ENCODE measurements at places on chromosomes 7 and 10.

- DNase-seq = peak; percentile 10
These were observed 347.7 kb downstream of the GLRX3 start for GRCh38 chr10:130483691-130484467.

- no peak for DNase-seq
These were observed 74.1 kb downstream of the ZMYND11 start for GRCh38 chr10:209357-209756.

GRCh38 chr10:6516281-6516928 is 63.7 kb downstream of the PRKCQ start:
- DNase-seq = no peak

GRCh38 chr7:149023662-149024061 is 4.6 kb downstream of the PDIA4 start:
- no peak for DNase-seq

- no peak for DNase-seq
These were observed 18.1 kb downstream of the RAPGEF5 start for GRCh38 chr7:22338877-22339276.

DNA sequence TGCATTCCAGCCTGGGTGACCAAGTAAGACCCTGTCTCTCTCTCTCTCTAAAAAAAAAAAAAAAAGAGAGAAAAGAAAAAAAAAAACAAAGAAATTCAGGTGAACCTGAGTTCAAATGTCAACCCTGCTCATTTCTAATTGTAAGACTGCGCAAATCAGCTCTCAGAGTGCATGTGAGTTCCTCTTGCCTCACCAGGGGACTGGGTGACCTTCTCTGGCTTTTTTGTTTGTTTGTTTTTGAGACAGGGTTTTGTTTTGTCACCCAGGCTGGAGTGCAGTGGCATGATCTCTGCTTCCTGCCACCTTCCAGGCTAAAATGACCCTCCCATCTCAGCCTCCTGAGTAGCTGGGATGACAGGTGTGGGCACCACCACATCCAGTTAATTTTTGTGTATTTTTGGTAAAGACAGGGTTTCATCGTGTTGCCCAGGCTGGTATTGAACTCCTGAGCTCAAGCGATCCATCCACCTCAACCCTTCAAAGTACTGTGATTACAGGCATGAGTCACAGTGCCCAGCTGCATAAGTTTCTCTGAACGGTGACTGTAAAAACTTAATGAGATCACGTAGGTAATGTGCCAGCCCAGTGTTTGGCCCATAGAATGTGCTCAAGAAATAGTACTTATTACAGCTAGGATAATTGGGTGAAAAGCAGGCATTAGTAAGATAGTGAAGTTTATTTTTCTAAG is 45.3 kb upstream of the BAMBI start:
- DNase-seq = no peak

GRCh38 chr7:138116141-138116540 is 39.9 kb downstream of the AKR1D1 start:
- no peak for DNase-seq

DNA sequence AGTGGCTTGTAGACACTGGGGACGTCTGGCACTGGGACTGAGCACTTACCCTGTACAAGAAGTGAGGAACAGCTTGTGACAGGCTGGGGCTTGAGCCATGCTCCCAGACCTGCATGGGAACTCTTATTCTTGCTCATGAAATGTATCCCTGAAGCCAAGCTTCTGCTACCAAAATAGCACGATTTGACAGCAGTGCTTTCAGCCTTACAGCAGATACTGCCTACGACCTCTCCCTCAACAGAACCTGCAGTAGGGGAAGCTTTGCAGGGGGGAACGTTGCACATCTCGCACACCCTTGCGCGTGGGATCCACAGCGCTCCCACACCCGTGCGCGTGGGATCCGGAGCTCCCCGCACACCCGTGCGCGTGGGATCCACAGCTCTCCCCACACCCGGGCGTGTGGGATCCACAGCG is 88.0 kb downstream of the CREM start:
- no peak for DNase-seq

GRCh38 chr10:29067161-29067560 is 221.7 kb upstream of the LYZL1 start:
- DNase-seq = no peak

- DNase-seq = no peak
These were observed 7.5 kb upstream of the EBF3 start for GRCh38 chr10:129971381-129972144.

- no peak for DNase-seq
These were observed 315.3 kb downstream of the FGFR2 start for GRCh38 chr10:121282797-121283515.

DNA sequence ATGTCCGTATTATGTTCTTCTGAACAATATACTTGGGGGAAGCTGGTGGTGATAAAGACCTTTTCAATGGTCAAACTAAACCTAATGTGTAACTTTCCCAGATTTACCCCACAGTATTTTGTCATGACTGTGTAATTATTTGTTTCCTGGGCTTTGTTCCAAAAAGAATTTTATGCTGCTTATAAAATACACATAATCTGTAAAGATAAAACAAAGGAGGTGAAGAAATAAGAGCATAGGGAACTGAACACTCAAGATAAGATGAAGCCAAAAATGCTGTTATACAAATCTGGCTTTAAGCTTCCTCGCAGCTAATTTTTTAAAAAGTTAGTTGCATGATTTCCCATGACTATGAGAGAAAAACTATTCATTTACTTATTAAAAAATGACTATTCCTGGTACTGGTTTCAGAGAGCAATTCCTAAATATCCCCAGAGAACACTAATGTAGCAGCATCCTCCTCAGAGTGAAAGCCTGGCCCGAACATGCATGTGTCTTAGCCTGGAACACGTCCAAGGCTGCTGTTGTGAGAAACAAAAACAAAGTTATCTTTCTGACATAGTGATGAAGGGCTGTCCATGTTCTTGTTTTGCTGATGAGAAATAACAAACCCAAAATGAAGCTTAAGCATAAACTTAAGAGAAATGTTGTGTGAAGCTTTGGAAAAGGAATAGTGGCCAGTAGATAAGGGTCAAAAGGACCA is 33.9 kb downstream of the MALSU1 start:
- no peak for DNase-seq

GRCh38 chr10:8416192-8416701 is 361.8 kb downstream of the GATA3 start:
- DNase-seq = peak; percentile 24

DNA sequence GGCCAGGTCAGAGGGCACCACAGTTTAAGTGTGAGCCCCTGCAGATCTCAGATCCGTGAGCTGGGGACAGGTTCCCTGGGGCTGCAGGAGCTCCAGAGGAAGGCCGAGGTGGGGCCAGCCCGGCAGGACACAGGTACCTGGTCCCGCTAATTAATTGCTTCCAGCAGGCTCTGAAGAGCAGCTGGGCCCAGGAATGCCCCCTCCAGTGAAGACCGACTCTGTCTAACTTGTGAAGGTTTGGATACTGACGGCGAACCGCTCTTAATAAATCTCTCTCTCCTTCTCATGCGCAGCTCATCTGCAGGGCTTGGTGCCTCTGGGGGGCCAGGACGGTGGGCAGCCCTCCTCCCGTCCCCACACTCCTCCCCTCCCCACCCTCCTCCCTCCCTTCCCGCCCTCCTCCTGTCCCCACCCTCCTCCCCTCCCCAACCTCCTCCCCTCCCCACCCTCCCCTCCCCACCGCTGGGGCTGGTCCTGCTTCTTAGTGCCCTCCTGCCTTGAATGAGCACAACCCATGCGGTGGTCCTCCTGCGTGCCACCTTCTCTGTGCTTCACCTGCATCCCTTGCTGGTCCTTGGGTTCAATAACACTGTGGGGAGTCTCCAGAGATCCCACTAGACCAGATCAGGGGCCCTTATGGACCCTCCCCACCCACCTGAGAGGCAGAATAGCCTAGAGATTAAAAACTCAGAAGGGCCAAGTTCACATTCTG is 38.3 kb downstream of the PDGFA start:
- DNase-seq = no peak

DNA sequence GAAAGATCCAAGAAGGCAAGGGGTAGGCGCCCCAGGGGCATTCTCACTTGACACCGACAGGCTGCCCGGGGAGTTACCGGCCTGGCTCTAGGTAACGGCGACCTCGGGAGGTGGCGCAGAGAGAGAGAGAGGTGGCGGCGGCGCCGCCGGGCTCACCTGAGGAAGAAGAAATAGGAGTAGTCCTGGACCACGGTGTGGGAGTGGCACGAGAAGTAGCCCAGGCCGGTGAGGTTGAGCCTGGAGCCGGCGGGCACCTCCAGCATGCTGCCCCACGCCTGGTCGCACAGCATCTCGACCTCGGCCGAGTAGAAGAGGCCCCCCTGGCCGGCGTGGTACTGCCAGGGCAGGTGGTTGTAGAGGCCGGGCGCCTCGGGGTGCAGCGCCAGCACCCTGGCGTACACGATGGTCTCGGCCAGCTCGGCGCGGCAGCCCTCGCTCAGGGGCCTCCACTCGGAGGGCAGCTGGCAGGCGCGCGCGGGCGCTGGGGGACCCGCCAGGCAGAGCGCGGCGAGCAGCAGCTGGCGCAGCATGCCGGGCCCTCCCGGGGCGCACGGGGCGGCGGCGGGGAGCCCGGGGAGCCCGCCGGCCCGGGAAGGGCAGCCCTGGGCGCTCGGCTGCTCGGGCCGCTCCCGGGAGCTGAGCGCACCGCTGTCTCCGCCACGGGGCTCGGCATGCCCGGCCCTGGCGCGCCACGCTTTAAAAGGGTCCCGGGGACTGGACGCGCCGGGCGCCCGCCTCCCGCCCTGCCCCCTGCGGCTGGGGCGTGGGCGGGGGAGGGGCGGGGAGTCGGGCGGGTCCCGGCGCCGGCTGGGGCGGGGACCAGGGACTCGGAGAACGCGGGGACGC is at the start of gene CCDC3:
CCDC3 (minus strand) TSS at position 673 of the 846 bp plus-strand sequence; CDS start at position 530, 143 bp downstream.
- DNase-seq = no peak

DNA sequence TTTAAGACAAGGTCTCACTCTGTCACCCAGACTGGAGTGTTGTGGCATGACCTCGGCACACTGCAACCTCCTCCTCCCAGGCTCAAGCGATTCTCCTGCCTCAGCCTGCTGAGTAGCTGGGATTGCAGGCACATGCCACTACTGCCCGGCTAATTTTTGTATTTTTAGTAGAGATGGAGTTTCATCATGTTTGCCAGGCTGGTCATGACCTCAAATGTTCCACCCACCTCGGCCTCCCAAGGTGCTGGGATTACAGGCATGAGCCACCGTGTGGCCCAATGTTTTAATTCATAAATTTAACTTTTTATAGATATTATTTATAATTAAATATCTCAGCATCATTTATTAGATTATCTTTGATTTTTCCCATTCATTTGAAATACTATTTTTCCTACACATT is 658.0 kb upstream of the NRG3 start:
- DNase-seq = no peak

GRCh38 chr7:106278695-106279094 is 6.1 kb downstream of the NAMPT start:
- DNase-seq = no peak

GRCh38 chr10:34193931-34194626 is 621.0 kb downstream of the PARD3 start:
- DNase-seq = no peak

DNA sequence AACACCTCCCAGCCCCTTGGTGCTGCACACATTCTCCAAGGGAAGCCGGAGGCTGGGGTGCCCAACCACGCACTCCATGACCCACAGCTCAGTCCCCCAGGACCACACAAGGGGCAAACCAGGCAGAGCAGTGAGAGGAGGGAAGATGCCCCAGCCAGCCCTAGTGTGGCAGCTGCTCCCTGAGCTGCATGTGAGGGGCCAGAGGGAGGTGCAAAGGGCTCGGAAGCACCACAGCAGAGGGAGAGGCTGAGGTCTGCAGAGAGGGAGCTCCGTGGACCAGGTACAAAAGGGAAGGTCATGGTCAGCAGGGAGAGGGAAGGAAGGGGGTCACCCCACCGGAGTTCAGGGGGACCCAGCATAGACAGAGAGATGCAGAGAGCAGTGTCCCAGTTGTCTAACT is 1.5 kb upstream of the CALML5 start:
- no peak for DNase-seq

DNA sequence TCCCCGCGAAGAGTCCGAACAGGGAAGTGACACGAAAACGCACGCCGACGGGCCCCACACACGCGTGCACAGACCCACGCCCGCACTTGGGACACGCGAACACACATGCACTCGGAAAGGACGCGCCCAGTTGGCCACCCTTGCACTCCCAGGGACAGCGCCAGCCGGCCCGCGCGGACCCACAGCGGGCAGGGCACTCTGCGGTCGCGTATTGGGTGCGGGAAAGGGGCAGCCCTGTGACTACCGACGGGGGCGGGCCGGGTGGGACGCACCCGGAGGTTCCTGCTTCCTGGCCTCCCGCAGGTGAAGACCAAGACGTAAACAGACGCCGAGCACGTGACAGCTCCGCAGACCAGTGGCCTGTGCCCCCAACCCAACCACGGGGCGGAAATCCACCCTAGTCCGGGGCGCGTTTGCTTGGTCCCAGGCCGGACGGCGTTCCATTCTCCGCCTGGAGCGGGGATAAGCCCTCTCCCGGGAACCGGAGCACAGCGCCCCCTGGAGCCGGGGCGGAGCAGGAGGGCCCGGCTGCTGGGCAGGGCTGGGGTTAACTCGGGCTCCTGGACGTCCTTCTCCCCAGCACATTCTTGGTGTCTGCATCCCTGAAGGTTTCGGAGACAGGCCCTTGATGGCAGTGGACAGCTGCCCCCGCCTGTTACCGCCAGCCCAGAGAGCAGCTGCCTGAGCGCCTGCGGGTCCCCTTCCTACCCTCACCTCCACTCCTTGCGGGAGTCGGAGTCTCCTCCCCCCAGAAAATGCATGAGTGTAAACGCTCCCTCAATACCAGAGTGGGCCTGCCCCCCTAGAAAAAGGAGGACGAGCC is 2.0 kb upstream of the LZTS2 start:
- peak; percentile 11 for DNase-seq

DNA sequence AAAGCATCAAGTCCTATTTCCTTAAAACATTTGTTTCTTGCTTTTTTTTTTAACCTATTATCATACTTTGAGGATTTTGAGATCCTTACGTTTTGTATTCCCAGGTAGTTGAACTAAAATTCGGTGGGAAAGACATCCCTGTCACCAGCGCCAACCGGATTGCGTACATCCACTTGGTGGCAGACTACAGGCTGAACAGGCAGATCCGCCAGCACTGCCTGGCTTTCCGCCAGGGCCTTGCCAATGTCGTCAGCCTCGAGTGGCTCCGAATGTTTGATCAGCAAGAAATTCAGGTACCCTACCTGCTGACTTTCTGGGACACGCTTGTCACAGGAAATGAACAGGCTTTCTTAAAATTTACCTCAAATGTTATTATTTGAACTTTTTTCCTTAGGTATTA is 83.0 kb upstream of the DNAJB6 start:
- DNase-seq = peak; percentile 87

DNA sequence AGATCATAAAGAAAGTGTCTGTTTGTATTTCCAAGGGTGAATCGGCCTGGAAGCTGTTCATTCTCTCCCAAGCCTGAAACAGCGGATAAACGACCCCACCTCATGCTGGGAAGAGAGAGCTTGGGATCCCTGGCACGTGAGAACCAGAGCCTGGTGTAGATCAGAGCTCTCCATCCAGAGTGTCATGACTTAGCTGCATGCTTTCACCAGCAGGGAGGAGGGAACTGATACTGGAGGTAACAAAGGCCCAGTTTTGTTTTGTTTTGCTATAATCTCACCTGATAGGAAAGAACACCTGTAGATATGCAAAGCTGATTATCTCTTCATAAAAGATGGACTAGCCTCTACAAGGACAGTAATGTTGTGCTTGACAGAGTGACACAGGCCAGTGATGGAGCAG is 236.6 kb downstream of the POM121L12 start:
- DNase-seq = no peak

GRCh38 chr10:121524157-121524817 is 74.0 kb downstream of the FGFR2 start:
- DNase-seq = no peak

Data from NCI-H2029 treated with DMSO at 0.1 percent for 48 hours (cell line).